ENCODE measurements at places on chromosomes 2 and 18. TPM values are rescaled to one million over a fixed set of nuclear protein-coding genes. Genes with fewer than 3 reads are reported as not detected.

The CAPG gene
- total RNA-seq: 15.5 TPM

DNA sequence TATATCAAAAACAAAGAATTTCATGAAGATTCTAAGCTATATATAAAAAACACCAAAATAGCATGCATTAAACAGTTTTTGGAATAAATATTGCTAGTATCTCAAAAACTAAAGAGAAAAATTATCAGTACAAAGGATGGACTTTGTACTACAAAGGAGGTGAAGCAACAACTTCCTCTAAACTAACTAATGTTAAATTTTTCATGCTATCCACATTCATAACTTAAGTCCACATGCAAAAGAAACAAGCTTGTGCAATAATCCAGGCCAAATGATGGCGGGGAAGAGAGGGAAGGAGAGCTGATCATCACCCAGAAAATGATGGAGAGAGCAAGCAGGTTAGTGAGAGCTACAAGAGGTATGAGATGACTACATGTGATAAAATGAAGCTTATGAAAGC is 70.1 kb downstream of the KIDINS220 start:
- DNase-seq: no peak

GRCh38 chr18:22521026-22521707 is 103.5 kb upstream of the CTAGE1 start:
- DNase-seq: no peak

The DPP4 gene
- 0.20 TPM for total RNA-seq

GRCh38 chr2:102301867-102302362 is 9.4 kb upstream of the IL1RL1 start:
- DNase-seq: no peak

GRCh38 chr18:8513249-8513648 is 96.0 kb upstream of the RAB12 start:
- no peak for DNase-seq

DNA sequence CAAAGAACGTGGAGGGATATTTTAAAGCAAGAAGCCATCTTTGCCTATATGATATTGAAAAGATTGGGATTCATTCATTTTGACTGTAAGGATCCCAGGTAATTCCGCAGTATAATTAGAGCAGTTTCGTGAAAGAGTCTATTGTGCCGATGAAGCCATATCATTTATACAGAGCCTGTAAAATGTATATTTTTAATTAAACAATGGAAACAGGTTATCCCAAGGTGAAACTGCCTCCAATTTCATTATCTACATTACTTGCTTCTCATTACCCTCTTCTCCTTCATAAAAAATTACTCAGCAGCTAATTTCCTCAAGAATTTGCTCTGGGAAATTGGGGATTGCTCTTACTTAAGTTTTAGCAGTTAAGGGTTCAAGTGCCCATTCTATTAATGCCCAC is 444.1 kb downstream of the SOCS6 start:
- DNase-seq: no peak

The MAP4K4 gene
- total RNA-seq: 756 TPM

DNA sequence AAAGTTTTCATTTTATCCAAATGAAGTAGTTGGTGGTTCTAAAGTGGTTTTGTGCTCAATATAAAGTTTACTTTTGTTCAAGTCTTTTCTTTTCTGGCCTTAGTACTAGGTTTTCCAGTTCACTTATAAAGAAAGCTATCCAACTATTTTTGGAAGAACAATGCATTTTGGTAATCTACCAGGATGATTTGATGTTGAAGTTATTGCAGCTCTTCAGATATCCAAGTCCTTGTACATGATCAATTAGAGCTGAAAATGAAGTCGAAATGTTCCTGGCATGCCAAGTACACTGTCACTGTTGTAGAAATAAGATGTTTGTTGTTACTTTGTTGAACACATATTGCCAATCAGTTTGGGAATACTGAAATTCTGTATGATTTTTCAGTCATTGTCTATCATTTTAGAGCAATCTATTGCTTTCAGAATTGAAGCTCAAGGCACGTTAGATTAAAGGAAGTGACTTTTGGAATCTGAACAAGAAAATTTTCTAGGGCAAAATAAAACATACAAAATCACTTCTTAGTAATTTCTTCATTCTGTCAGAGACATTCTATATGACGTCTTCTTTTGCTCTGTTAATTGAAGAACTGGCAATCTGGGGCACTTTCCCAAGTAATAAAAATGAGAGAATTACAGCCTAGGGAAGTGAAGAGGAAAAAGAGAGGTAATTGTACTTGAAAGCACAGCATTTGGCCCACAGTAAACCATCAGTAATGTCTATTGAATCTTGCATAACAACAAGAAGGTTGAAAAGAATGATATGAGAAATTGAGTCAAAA is 232.3 kb downstream of the MREG start:
- no peak for DNase-seq

The TUBB6 gene
- total RNA-seq: 35.6 TPM
